ENCODE measurements at places on chromosomes 5 and 9.

- no peak for DNase-seq
These were observed 373.4 kb downstream of the GADD45G start for GRCh38 chr9:89978185-89978584.

DNA sequence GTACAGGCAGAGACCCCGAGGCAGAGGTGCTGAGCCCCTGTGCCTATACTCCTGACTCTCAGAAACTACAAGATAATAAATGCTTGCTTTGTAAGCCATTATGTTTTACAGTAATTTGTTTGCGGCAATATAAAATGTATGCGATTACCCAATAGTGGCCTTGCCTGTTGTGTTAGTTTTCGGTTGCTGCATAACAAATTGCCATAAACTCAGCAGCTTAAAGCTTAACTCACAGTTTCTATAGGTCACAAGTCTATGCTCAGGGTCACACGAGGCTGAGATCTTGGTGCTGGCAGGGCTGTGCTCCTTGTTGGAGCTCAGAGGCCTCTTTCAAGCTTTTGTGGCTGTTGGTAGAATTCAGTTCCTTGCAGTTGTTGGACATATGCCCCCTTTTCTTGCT, 114.8 kb downstream of the COL23A1 start:
- no peak for DNase-seq

DNA sequence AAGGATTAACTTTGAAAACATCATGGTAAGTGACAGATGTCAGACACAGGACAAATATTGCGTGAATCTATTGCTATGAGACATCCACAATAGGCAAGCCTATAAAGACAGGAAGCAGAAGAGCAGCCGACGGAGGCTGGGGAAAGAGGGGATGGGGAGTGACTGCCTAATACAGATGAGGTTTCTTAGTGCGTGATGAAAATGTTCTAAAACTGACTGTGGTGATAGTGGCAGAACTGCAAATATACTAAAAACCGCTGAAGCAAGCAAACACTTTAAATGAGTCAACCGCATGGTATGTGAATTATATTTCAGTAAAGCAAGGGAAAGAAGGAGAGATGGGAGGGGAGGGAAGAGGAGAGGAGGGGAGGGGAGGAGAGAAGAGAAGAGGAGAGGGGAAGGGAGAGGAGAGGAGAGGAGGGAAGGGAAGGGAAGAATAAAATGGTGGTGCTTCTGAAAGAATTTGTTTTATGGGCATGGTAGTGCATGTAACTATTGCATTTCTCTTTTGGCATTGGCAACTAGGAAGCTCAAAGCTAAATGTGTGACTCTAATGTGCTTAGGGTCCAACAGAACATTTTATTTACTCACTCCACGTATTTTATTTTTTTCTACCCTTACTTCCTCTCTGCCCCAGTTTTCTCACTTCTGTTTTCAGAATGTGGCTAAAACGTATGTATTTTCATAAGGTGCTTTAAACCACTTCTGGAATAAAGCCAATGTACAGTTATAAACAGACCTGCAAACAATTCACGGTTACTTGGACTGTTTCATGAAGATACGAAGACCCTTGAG, 21.3 kb downstream of the AKNA start:
- no peak for DNase-seq

DNA sequence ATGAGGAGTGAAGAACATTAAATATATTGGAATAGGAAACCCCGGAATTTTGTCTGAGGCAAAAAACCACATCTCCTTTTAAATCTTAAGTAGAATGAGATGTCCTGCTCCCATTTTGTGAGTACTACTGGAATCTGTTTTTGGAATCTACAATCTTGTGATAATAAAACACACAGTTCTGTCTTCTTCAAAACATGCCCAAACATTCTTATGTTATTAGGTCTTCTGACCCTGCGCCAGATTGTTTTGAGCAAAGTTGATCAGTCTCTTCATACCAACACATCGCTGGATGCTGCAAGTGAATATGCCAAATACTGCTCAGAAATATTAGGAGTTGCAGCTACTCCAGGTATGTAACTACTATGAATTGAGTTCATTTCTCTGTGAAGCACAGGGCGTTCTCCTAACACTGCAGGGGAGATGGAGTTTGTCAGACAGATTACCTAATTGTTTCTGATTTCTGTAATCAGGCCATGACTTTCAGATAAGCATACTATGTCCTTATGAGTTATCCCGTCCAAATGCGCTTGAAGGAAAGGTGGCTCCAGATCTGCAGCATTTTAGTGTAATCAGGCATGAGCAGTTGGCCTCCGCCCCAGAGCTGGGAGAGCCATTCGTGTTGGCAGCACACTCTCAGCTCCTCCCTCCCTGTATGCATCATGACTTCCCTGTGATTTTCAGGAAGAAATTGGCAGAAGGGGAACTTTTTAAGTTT, 88.0 kb downstream of the NLN start:
- no peak for DNase-seq

DNA sequence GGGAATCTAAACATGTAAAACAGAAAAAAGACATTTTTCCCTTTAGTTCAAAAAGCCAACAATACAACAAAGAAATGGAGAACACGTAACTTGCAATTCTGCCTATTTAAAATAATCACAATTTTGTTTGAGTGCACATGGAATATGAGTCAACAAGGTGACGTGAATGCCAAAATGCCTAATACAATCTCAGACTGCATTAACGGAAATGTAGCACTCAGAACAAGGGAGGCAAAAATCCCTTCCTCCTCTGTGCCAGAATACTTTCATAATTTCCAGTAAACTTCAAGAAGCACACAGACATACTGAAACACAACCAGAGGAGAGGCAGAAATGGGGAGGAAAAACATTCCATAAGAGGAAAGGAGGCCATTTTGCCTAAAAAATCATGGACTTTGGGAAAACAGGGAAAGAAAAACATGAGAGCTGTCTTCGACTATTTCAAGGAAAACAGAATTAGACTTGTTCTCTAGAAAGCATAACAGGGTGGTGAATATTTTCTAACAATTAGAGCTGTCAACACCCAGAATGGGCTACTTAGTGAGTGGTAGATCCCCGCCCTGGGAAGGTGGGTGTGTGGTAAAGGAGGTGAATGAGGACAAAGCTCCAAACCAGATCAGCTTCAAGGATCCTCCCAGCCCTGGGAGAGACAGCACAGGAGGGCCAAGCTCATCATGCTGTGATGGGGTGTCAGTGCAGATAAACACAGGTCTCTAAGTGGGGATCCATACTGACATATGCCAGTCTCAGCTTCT, 48.2 kb downstream of the ABCA1 start:
- DNase-seq = no peak

GRCh38 chr5:17069995-17070511, 134.0 kb upstream of the MYO10 start:
- DNase-seq = no peak

DNA sequence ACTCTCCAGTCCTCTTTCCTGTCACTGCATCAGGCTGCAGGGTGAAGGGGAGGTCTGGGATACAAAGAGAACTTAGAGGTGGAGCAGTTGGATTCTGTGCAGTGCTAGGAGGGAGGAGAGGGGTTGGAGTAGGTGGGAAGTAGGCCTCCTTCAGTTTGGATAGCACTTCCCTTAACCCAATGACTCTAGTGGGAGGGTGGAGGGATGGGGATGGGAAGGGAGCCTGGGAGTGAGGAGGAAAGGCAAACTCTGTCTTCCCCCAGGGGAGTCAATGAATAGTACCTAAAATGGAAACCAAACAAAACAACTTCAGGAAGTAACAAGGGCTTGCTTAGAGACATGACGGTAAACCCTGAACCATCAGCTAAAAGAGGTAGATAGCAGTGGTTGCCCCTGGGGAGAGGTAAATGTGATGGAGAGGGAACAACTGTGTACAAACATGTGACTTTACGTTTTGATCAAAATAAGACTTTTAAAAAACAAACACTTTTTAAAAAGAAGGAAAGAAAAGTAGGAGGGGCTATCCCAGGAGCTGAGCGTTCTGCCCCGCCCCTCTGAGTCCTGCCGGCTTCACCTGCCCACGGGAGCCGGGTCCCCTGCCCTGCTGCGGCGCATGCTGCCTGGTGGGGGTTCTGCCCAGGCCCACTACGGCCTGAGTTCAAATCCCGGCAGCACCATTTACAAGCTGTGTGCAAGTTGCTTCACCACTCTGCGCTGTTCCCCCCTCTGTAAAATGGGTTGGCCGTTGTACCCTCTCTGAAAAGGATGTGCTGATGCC, 30.9 kb downstream of the GSN start:
- DNase-seq = no peak

GRCh38 chr5:118224546-118224945, 763.8 kb downstream of the DTWD2 start:
- no peak for DNase-seq

DNA sequence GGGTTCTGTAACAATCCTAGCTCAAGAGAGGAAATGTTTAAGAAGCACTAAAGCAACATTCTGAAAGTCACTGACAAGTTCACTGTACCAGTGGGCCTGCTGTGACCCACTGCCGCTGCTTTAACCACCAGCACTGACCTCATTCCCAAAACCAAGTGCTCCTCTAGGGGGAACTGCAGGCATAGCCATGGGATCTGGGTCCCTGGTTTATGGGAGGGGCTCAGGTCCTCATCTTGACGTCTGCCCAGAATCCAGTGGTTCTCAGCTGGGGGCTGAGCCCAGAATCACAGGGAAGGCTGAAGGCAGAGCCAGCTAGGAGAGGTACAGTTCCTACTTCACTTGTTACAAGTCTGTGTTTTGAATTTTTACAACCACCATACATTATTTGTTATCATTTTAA, 36.1 kb upstream of the SLC2A8 start:
- DNase-seq = no peak

- no peak for DNase-seq
These were observed 26.9 kb upstream of the CNOT6 start for GRCh38 chr5:180467028-180467975.

DNA sequence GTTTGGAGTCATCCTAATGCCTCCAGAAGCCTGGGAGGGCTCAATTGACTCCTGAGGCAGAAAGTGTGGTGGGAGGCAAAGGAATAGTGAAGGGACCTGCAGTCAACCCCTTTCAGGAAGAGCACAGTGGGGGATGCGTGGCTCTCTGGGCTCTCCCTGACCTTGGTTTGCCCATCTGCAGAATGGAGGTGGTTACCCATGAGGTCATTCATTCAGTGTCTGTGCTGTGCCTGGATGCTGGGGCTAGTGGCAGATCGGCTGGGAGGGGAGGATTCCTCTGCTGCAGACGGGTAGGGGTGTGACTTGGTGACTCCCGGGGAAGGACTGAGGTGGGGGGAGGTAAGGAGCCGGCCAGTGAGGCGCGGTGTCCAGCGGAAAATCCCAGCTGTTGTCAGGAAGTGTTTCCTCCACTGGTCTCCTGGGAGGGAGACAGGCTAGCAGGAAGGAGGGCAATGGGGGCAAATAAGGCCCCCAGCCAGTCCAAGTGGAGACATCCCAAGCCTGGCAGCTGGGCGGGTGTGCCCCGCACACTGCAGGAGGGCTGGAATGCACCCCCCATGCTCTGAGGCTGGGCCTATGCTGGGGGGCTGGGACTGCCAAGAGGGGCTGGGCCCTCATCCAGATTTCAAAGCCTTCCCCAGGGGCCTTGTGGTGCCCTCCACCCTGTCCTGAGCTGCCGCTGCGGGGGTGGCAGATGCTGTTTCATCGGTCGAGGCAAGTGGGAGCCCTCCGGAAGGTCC, 10.9 kb downstream of the CXXC5 start:
- DNase-seq = no peak

GRCh38 chr5:72228960-72229359, 91.1 kb downstream of the MRPS27 start:
- DNase-seq = no peak

- DNase-seq = no peak
These were observed 608.2 kb upstream of the DAB2 start for GRCh38 chr5:40033009-40033408.

DNA sequence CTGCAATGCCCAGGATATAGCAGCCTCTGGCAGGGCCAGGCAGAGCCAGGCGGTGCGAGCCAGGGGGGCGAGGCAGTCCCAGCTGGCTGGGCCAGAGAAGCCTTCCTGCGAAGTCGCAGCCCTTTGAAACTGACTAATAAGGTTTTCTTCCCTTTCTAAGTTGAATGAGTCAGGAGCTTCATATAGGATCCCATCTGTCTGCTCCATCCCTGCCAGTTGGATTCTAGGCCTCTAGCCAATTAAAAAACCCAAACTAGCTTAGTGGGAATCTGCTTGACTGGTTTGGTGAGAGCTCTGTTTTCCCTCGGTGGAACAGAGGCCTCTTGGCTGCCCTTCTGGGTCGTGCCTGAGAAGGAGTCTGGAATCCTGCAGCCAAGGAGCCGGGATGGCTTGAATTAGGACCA, 70.1 kb upstream of the RAPGEF1 start:
- no peak for DNase-seq

DNA sequence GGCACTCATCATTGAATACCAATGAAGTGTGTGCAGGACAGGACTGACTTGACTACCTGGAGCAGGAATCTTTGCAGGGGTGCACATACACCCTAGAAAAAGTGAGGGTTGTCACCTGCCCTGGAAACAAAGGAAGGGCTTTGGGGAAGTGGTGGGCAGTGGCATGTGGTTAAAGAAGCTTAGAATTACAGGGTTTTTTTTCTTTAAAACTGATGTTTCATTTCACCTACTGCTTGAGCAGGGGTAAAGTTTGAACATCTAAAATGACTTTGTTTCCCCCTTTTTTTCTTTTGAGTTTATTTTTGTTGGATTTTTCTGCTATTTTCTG, 2.0 kb upstream of the KDM3B start:
- no peak for DNase-seq

GRCh38 chr5:140342287-140342686, 4.1 kb downstream of the HBEGF start:
- no peak for DNase-seq

- no peak for DNase-seq
These were observed 172.6 kb upstream of the CDH12 start for GRCh38 chr5:23025629-23026233.

DNA sequence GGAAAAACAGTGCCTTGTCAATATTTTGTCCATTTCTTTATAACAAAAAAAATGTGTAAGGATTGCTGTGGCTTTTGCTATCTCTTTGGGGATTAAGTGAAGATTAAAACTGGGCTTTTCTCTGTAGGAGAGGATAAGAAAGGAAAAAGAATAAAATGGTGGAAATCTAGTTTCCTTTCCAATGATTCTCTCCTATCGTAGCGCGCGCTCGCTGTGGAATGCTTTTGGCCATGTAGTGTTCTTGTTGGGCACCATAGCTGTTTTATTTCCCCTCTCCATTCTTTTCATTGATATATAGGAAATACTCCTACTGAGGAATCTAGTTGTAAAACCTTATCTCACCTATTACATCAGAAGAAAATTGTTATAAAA, 1.5 kb downstream of the STXBP1 start:
- no peak for DNase-seq

DNA sequence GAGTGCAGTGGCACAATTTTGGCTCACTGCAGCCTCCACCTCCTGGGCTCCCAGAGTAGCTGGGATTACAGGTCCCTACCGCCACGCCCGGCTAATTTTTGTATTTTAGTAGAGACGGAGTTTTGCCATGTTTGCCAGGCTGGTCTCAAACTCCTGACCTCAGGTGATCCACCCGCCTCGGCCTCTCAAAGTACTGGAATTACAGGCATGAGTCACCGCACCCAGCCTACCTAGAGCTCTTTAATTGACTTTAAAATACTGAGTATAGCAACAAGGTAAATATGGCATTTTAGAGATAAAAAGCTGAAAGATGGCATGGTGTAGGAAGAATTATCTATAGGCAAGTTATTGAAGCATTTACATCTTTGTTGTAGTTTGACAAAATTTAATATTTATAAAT, 21.0 kb downstream of the APC start:
- no peak for DNase-seq

Measured in activated gamma-delta T cell (primary cell).